ENCODE measurements at places on chromosomes 13 and 19.

GRCh38 chr13:49517461-49517860 is 21.7 kb downstream of the PHF11 start:
- DNase-seq = no peak

GRCh38 chr13:95903569-95903968 is 149.6 kb downstream of the UGGT2 start:
- no peak for DNase-seq

DNA sequence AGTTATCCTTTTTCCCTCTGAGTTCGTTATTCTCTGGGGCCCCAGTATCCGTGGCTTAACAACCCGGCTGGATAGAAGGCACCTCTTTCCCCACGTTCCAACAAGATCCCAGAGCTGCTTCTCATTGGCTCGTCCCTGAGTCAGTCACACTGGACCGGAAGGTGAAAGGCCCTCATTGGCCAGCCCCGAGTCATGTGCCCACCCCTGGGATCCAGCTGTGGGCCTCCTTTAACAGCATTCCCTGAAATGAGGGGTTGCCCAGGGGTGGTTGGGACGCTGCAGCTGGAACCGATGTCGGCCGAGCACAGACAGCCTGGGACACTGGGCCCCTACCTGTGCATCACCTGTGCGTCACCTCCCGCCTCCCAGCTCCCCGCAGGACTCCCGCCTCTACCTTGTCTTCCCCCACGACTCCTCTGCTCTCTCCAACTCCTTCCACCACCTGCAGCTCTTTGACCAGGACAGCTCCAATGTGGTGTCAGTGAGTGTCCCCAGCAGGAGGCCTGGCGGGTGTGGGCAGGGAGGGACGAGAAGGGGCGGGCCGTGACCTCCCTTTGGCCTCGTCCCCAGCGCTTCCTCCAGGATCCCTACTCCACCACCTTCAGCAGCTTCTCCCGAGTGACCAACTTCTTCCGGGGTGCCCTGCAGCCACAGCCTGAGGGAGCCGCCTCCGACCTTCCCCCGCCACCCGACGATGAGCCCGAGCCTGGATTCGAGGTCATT is 4.3 kb downstream of the TBC1D17 start:
- DNase-seq = no peak

GRCh38 chr13:48443442-48444208 is 30.7 kb upstream of the LPAR6 start:
- DNase-seq = no peak

GRCh38 chr13:33683376-33683775 is 134.6 kb upstream of the RFC3 start:
- DNase-seq = no peak

GRCh38 chr13:71089056-71089455 is 777.9 kb downstream of the DACH1 start:
- no peak for DNase-seq

- no peak for DNase-seq
Measured at GRCh38 chr13:59671881-59672280, 491.8 kb downstream of the DIAPH3 start.
